ENCODE measurements at places on chromosomes 13 and 19. TPM values are rescaled to one million over a fixed set of nuclear protein-coding genes. Genes with fewer than 3 reads are reported as not detected.

The IRS2 gene
- total RNA-seq, result 14.9 TPM

The FUT1 gene
- total RNA-seq, result 1.8 TPM

The PDX1 gene
- not detected for total RNA-seq

DNA sequence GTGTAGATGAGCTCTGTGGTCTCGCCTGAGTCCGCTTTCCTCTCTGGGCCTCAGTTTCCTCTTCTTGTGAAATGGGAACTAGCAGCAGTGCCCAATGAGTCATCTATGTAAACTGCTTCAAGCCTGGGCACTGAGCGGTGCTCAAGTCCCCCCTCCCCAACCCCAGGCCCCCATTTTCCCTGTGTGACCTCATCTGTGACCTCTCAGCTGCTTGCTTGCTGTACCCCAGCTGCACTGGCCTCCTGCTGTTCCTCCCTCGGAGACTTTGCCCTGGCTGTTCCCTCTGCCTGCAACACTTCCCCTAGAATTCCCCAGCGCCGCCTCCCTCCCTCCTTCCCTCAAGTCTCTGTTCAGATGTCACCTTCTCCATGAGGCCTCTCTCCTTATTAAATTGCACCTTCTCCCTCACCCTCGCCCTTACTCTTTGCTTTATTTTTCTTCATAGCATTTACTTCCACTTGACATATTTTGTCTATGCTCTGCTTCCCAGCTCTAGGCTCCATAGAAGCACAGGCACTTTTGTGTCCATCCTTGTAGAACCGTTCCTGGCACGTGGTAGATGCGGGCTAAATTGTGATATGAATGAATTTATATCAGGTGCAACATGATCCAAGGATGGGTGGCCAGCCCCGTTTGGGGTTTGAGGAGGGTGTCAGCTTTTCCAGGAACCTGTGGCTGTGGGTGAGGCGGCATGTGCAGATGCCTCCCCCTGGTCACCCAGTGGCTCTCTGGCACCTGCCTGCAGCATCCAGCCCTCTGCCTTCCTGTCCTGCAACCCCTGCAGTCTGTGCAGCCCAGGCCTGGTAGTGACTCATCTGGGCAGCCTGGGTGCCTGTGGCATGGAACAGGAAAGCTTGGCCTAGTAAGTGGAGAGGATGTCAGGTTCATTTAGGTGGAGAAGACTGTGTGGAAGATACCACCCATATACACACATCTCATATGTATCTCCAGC, 26.3 kb downstream of the SIPA1L3 start:
- no peak overlapping the region for H3K4me3 ChIP-seq
- peaks cover 8% of the 10 kb centered on the region for H3K36me3 ChIP-seq
- DNase-seq, result peak; percentile 16
- H3K27me3 ChIP-seq, result no peaks in the 10 kb centered on the region
- H3K27ac ChIP-seq, result peak overlapping the region; percentile 41

DNA sequence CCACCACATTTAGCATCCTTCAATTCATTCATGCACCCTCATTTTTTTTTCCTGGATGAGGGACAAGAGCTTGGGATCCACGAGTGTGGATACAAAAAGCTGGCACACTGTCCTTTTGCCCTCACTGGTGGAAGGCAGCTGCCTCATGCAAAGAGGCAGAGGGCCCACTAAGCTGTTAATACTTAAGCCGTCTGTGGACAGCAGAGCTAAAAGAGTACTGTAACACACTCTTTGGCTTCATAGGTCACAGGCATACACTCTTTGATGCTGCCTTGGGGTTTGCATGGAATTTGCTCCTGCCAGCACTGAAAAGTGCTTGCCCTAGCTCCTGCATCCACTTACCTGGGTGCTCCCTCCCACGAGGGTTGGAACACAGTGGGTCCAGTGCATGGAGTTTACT, 978.4 kb upstream of the SPRY2 start:
- no peaks in the 10 kb centered on the region for H3K4me1 ChIP-seq
- H3K27me3 ChIP-seq, result no peaks in the 10 kb centered on the region
- H3K36me3 ChIP-seq, result no peaks in the 10 kb centered on the region
- no peak overlapping the region for H3K4me3 ChIP-seq
- H3K27ac ChIP-seq, result no peak overlapping the region

Measured in left ventricle myocardium inferior (tissue), 1 donor.